ENCODE measurements at places on chromosomes 13 and 19.
A peak's percentile ranks its signal among the peaks of the same experiment; 100 is the strongest.

DNA sequence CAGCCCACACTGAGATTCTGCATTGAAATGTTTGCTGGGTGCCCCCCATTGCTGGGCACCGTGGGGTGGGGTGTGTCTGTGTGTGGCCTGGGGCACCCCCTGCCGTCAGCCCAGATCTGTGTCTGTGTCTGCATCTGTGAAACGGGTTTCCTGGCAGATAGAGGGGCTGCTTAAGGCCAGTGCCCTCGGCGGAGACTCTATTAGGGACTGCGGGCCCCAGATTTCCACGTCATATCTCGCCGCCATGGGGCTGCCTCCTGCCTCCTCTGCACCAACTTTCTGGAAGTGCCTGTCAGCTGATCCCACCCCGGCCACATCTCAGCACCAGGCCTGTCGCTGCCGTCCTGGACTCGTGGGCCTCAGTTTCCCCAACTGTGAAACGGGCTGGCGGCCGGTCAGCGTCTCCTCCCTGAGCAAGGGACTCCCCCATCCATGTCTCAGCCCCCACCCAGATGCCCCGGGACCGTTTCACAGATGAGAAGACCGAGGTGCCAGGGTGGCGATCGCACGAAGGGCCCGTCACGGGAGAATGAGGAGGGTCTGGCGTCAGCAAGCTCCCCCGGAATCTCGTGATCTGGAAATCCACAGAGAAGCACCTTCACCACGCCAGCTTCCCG, 21.4 kb downstream of the ARID3A start:
- no peak for DNase-seq

DNA sequence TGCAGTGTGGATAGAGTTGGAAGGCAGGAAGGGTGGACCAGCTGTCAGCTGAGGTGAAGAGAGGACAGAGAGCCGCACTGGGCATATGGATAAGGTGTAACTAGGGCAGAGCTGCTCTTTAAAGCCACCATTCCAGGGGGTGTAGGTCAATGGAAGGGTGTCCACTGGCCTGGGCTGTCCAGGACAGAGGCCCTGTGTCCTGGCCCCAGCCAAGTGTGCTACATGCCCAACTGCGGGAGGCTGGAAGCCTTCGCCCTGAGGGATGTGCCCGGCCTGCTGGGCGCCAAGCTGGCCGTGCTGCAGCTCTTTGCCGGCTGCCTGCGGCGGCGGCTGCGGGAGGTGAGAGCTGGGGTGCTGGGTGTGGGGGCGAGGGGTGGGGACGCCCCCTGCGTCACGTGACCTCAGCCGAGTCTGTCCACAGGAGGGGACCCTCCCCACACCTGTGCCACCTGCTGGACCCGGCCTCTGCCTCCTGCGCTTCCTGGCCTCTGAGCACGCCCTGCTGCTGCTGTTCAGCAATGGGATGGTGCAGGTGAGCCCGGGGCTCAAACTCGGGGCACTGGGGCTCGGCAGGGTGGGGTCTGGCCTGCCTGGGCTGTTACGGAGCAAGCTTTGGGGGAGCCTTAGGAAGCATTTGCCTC, 9.8 kb downstream of the PLK5 start:
- no peak for DNase-seq

DNA sequence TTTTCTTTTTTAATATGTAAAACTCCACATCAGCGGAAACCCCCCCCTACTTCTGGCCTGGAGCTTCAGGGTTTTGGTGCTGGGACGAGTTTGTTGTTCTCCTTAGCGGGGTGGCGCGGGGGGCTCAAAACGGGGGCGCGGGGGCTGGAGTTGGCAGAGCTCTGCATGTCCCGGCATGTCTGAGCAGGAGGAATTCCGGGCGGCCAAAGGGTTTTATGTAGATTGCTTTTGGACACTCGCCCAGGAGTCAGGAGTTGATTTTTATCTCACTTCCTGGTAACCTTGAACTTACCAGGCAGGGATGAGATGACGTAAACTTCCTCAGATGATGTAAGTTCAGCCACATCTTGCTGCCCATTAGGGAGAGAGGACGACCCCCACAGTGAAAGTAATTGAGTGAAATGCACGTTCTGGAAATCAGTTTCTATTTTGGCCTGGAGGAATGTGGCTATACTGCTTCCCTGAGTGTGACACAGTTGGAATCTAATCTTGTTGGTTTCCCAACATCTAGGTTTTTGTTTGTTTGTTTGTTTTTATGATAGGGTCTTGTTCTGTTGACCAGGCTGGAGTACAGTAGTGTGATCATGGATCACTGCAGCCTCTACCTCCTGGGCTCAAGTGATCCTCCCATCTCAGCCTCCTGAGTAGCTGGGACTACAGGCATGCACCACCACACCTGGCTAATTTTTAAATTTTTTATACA, 21.0 kb upstream of the GDF15 start:
- DNase-seq, result no peak

GRCh38 chr13:86541461-86541860, 742.2 kb upstream of the SLITRK6 start:
- DNase-seq, result no peak

DNA sequence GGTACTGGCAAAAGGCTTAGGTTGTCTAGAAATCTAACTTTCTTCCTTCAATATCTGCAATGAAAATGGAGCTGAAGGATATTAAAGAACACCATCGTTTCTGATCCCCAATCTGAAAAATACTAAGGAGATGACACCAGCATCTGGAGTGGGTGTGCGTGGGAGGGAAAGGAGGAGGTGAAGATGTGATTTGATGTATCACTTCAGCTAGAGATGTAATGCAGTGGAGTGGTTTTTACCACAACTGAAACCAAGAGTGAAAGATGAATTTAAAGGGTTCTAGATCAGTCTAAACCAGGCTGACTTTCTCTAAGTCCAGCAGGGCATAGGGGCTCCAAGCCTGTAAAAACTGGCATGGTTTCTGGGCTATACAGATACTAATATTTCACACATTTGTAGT, 148.4 kb downstream of the AKAP11 start:
- DNase-seq, result peak; percentile 57

All from GM12864 (cell line).